Naive thymus-derived CD8-positive, alpha-beta T cell (primary cell): ENCODE measurements at places on chromosomes 7 and 10.
A peak's percentile ranks its signal among the peaks of the same experiment; 100 is the strongest.

GRCh38 chr10:101495324-101495925 is 92.6 kb downstream of the POLL start:
- DNase-seq: no peak
- H3K4me1 ChIP-seq: peaks cover 2% of the 10 kb centered on the region
- H3K27ac ChIP-seq: no peak overlapping the region
- no peaks in the 10 kb centered on the region for H3K27me3 ChIP-seq

DNA sequence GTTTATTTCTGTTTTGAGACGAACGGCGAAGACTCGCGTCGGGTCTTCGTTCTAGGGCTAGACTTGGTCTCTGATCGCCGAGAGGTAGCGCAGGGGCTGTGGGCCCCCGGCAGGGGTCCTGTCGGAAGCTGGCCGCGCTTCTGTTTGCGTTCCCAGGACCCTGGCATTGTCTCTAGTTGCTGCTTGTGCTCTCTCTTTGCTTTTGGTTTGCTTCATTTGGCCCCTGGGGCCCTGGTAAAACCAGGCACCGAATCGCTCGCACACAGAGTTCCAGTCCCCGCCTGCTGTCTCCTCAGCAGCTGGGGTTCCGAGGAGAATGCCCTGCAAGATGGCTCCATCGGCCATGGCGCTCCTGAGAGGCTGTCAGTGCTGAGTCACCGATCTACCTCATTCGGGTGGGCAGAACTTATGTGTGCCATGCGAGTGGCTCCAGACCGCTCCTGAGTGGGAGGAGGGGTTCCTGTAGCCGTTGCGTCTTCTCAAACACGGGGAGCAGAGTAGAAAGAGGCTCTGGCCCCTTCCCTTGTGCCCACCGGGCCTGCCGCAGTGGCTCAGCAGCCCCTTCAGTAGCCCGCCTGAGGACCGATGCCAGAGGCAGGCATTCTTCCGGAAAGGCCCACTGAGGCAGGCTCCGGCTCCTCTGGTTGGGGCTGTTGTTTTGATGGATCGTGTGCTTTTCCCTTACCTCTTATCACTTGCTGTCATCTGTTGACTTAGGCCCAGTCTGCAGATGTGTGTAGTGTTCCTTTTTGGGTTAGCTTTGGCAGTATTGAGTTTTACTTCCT is 826 bp downstream of the CHPF2 start:
- H3K27me3 ChIP-seq: no peaks in the 10 kb centered on the region
- peak; percentile 50 for DNase-seq
- peak overlapping the region; percentile 99 for H3K4me3 ChIP-seq
- no peaks in the 10 kb centered on the region for H3K36me3 ChIP-seq
- H3K4me1 ChIP-seq: peaks cover 21% of the 10 kb centered on the region

GRCh38 chr7:37986908-37987330 is 66.5 kb downstream of the EPDR1 start:
- H3K4me3 ChIP-seq: no peak overlapping the region
- DNase-seq: no peak
- no peak overlapping the region for H3K27ac ChIP-seq
- no peaks in the 10 kb centered on the region for H3K4me1 ChIP-seq
- H3K27me3 ChIP-seq: peaks cover 6% of the 10 kb centered on the region

- H3K27ac ChIP-seq: no peak within 1 kb of the TSS
- peaks cover 2% of the 10 kb centered on the region for H3K4me1 ChIP-seq
- H3K36me3 ChIP-seq: no peaks in the 10 kb centered on the region
- no peak within 1 kb of the TSS for H3K4me3 ChIP-seq
- no peak for DNase-seq
Observed at GRCh38 chr10:18140149-18140956, at the start of gene CACNB2. CACNB2 (plus strand) TSS chr10:18140424.

DNA sequence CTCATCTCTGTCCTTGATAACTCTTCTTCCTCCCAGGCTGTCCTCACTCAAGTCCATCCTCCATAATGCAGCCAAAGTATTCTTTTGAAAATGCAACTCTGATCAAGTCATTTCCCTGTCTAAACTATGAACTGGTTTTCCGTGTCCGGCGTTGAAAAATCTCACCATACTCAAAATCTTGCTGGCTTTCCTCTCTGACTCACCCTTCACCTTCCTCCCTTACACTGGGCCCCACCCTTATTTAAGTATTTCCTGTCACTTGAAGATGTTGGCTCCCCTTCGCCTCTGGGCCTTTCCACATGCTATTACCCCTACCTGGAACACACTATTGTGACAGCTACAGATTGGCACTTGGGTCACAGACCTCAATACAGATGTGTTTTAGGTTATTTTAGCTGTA is 515.6 kb downstream of the INHBA start:
- H3K27me3 ChIP-seq: no peaks in the 10 kb centered on the region
- no peaks in the 10 kb centered on the region for H3K36me3 ChIP-seq
- no peak overlapping the region for H3K27ac ChIP-seq
- no peak overlapping the region for H3K4me3 ChIP-seq
- H3K4me1 ChIP-seq: no peaks in the 10 kb centered on the region

DNA sequence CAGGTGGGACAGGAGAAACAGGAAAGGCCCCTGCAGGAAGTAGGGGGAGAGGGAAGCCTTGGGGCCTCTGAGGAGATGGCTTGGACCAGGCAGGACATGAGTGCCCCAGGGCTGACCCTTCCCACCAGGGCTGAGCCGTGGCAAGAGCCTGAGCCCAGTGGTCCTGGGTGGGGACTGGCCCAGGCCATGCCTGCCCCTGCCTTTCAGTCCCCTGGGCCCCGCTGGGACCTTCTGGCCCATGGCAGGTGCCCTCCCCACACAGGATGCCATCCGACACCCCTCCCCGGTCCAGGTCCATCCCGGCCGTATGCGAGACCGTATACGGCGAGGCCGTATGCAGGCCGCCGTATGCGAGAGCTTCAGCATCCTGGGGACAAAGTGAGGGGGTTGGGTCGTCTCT is 2.0 kb downstream of the GRIFIN start:
- peaks cover 8% of the 10 kb centered on the region for H3K4me1 ChIP-seq
- H3K27me3 ChIP-seq: peaks cover 8% of the 10 kb centered on the region
- DNase-seq: no peak
- no peaks in the 10 kb centered on the region for H3K36me3 ChIP-seq
- H3K4me3 ChIP-seq: no peak overlapping the region
- no peak overlapping the region for H3K27ac ChIP-seq

DNA sequence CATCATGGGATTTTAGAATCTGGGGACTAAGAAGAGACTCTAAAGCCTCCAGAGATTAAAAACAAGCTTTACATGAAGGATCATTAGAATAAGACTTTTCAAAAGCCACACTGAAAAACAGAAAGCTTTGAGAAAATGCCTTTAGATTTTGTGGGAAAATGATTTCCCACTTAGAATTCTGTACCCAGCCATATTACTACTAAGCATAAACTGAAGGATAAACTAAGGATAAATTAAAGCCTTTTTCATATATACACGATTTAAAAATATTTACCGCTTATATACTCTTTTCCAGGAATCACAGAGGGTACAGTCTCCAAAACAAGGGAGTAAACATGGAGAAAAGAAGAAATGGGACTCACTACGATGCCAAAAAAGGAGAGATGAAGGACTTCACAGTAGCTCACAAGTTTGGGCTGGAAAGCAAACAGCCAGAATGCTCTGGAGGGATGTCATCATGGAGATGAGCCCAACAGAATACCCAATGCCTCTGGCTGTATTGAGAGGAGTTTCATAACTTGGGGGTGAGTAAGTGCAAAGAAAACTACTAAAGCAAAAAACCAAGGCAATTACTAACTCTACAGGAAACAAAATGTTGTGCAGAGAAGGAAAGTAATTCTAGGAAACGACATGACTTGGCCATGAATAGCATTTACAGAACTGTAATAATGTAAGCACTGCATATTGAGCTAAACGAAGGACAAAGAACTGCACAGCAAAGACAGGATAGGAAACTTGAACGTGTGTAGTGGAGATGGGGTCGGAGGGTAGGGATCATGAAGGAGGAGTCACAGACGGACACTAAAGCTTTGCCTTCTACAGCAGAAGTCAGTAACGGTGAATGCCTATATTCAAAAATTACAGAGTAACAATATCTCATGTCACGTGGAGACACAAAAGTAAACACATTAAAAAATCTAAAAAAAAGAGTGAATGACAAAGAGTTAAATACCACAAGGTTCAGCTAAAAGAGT is 61.4 kb upstream of the ASAH2 start:
- peaks cover 53% of the 10 kb centered on the region for H3K36me3 ChIP-seq
- H3K27me3 ChIP-seq: no peaks in the 10 kb centered on the region
- H3K4me1 ChIP-seq: peaks cover 15% of the 10 kb centered on the region

DNA sequence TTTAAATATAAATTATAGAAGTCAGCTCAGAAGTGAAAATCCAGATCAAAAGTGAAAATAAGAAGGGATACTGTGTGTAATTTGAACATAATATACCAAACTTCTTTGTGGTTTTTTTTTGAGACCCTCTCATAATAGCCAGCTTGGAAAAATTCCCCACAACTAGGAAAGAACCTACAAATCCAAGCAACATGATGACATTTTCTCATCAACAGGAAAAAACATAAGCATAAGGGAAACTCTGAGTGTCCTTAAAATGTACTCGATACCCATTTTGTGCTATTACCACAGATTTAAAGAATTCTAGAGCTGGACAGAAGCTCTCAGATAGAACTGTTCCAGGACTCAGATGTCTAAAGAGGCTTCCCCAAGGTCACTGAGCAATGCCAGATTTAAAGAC is 214.8 kb upstream of the KLF14 start:
- no peak overlapping the region for H3K4me3 ChIP-seq
- DNase-seq: no peak
- H3K4me1 ChIP-seq: peaks cover 55% of the 10 kb centered on the region

DNA sequence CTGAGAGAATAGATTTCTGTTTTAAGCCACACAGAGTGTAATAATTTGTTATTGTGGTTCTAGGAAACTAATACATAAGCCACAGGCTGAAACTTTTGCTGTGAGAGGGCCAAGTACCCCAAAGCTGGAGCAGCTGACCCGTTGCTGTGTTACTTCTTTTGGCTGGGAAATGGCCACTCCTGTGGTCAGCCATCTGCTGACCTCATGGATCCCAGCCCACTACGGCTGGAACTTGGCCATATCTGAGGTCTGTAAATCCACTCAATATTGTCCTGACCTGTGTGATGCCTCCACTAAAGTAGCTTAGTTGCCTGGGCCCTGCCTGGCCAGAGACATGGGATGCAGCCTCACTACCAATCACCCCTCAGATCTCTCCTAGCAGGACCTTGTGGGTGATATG is 17.4 kb upstream of the LOXL4 start:
- peaks cover 35% of the 10 kb centered on the region for H3K27me3 ChIP-seq
- DNase-seq: no peak
- no peaks in the 10 kb centered on the region for H3K4me1 ChIP-seq
- no peak overlapping the region for H3K27ac ChIP-seq

- no peaks in the 10 kb centered on the region for H3K4me1 ChIP-seq
- no peak overlapping the region for H3K4me3 ChIP-seq
- H3K27me3 ChIP-seq: no peaks in the 10 kb centered on the region
- H3K27ac ChIP-seq: no peak overlapping the region
- DNase-seq: no peak
Observed at GRCh38 chr10:25639646-25640045, 294.4 kb upstream of the MYO3A start.

DNA sequence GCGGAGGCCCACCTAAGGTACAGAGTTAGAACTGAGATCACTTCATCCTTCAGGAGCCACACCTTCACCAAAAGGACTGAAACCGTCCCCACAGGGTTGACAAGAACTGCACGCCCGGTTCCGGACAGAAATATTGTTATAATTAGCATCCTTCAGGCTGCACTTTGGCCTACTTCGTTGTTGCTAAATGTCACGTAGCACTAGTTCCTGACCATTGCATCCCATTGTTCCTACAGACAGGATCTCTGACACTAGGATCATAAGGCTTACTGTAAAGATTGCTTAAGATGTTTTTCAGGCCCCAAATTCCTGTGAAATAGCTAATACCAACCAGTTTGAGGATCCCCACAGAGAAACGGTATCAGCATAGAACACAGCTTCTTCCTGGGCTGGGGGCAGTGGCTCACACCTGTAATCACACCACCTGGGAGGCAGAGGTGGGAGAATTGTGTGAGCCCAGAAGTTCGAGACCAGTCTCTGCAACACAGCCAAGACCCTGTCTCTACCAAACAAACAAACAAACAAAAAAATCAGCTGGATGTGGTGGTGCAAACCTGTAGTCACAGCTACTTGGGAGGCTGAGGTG is 18.3 kb upstream of the EIF4H start:
- H3K4me1 ChIP-seq: no peaks in the 10 kb centered on the region
- DNase-seq: no peak
- H3K4me3 ChIP-seq: no peak overlapping the region

- DNase-seq: no peak
- H3K4me3 ChIP-seq: no peak overlapping the region
- H3K36me3 ChIP-seq: no peaks in the 10 kb centered on the region
- peaks cover 3% of the 10 kb centered on the region for H3K4me1 ChIP-seq
- H3K27me3 ChIP-seq: peaks cover 3% of the 10 kb centered on the region
Observed at GRCh38 chr10:43215758-43216455, 51.0 kb downstream of the RASGEF1A start.

DNA sequence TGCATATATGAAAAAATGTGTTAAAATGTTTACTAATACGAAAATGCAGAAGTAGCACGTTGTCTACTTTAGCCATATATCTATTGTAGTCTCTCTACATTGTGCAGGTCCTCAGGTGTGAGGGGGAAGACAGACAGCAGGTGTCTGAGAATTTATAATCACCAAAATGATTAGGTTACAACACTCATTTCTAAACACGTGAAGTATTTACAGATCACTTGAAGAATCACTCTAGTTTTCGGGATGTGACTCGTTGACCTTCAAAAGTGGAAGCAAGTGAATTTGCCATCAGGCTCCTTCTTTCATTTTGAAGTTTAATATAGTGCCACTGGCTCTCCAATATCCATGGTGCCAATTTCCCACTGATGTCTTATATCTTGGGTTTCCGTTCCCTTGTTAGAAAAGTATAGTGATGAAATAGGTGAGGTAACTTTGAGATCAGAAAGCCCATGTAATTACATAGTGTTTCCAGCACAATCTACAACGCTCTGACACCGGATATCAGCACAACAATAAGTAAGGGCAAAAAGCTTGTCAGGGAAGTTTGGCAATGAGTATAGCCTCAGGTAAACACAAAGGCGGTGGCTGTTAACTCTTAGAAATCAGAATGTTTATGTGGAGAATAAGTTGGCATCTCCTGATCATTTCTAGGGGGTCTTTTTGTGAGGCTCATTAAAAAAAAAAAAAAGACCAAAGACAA is 57.5 kb upstream of the SP4 start:
- no peak overlapping the region for H3K4me3 ChIP-seq
- H3K36me3 ChIP-seq: no peaks in the 10 kb centered on the region
- H3K27ac ChIP-seq: no peak overlapping the region
- H3K27me3 ChIP-seq: no peaks in the 10 kb centered on the region
- DNase-seq: no peak

GRCh38 chr10:121838149-121838548 is 89.7 kb downstream of the ATE1 start:
- peaks cover 56% of the 10 kb centered on the region for H3K36me3 ChIP-seq
- no peaks in the 10 kb centered on the region for H3K27me3 ChIP-seq
- no peak overlapping the region for H3K27ac ChIP-seq
- peaks cover 9% of the 10 kb centered on the region for H3K4me1 ChIP-seq

DNA sequence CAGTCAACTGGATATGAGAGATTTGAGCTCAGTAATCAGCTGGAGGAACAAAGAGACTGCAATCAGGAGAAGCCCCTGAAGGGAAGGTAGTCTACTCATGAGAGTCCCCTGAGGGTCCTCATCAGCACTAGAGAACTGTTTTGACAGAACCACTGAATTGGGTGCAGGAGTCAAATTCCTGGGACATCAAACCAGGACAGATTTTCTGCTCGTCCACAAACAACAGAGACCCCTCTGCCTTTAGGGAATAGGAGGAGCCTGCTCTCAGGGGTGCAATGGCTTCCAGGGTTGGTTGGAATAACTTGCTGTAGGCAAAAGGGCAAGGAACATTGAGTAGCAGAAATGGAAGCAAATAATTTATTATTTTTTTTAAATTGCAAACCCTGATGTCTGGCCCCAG is 21.9 kb upstream of the NEUROD6 start:
- H3K4me1 ChIP-seq: no peaks in the 10 kb centered on the region
- H3K27ac ChIP-seq: no peak overlapping the region
- no peaks in the 10 kb centered on the region for H3K36me3 ChIP-seq
